ENCODE measurements at places on chromosomes 13 and 19.

DNA sequence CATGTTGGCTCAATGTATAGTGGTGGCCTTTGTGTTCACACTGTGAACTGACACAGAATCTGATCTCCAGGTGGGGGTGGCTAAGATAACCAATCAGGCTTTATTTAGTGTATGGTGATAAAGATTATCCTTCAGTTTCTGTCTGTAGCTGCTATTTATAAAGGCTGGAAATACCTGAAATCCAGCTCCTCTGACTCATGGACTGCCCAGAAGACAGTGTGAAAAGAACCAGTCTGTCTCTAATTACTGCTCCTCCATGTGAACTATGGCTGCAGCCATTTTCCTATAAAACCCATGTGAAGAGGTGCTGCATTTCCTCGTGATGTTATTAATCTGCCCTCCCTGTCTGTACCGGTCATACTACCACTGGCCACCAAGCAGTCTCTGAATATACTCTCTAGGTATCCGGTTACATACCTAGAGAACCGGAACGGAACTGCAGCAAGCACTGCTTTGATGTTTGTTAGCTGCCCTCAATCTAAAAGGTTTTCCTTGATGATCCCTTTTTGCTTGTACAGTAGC, 238.0 kb downstream of the LHFPL6 start:
- DNase-seq = no peak

DNA sequence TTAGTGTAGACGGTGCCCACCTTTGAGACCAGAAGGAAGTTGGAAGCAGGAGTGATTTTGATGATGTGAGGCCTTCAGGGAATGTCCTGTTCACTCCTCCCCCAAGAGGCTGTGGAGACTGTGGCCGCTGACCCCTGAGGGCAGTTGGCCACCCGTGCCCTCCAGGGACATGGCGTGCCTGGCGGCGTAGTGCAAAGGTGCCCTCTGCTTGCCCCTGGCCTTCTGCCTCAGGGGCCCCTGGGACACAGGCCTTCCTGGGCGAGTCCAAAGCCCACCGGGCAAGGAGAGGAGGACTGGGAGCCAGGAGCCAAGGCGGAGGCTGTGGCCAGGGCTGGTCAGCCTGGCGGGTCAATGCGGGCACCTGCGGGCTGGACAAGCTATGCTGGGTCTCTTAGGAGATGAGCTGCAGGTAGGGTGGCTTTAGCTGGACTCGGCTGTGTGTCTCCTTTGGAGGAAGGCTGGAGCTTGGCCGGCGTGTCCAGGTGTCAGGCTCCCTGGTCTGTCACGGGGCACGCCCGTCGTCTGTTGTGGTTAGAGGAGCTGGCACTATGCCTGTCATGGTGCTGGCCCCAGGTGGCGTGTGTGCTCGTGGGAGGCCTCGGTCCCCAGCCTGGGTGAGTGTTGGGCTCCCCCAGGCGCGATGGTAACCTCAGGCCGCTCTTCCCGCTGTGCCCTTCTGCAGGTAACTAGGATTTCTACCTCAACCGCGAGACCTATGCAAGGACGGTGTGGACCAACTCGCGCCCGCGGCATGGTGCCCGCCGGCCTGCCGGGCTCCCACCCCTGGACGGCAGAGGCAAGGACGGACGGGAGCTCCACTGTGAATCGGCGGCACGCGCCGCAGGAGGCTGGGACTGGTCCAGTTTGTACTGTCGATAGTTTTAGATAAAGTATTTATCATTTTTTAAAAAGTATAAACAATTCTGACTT, 6.8 kb downstream of the PLEKHJ1 start:
- DNase-seq = no peak

GRCh38 chr19:40360708-40361241, 12.3 kb downstream of the PLD3 start:
- DNase-seq = no peak

DNA sequence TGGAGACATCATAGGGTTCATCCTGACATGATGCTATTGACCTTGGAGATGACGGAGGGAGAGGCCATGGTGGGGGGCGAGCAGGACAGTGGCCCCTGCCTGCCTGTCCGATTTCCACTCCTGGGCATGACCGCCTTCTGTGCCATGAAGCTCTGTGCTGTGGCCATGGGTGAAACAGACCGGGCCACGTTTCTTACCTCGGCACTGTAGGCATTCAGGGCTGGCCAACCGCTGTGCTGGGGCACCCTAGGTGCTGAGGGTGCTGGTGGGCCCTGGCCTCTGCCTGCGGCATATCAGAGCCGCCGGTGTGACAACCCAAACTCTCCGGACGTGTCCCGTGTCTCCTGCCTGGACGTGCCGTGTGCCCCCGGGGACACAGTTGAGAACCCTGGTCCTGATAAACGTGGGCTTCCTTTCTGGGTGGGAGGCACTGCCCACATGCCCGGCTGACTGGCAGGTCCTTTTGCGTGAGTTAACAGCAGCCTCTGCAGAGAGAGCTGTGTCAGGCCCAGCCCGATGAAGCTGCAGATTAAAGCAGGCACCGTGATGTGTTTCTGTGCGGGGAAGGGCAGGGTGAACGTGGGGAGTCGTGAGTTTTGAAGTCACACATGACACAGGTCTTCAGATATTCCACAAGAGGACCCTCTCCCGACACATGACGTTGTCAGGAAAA, 46.5 kb downstream of the TMEM255B start:
- DNase-seq = no peak
